ENCODE measurements at places on chromosomes 13 and 19.

GRCh38 chr19:55467236-55468053, 2.9 kb upstream of the C19orf85 start:
- peak; percentile 61 for DNase-seq

DNA sequence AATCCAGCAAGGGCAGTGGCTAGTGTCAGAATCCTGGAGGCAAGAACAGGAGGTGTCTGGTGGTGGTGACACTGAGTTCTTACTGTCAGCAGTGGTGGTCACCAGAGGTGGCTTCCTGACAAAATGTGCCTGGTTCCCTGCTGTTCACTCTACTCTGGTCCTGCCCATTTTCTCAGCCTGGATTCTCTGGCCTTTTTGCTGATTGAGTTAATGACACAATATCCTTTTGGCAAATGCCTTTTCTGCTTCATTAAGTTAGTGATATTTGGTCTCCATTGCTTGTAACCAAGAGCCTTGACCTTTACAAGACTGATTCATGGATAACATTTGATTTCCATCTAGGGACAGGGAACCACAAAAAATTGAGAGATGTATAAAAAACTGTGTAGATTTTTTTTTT, 51.1 kb downstream of the RFC3 start:
- no peak for DNase-seq

GRCh38 chr19:46408664-46409039, 4.7 kb downstream of the CCDC8 start:
- no peak for DNase-seq

DNA sequence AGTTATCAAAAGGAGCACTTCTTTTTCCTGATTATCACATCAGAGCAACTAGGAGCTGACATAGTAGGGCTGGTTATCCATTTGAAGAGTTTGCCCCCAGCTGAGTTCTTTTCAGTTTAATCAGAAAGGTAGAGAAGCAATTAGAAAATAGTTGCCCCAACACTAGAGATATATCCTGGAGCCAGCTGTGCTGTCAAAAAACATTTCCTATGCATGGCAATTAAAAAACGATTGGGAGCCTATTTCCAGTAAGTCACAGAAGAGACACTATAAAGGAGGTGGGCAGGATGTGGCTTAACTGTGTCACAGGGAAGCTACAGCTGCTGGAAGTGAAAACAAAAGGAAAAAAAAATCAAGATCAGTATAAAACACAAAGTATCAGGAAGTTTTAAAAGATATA, 155.7 kb upstream of the SLITRK1 start:
- no peak for DNase-seq

Measured in activated T-helper 9 cell treated with anti-CD3 and anti-CD28 coated beads, Interleukin-2, amount 50 U/mL, for 16 hours (primary cell).